Ammon's horn (tissue), 1 donor: ENCODE measurements at places on chromosomes 6 and 20.
A peak's percentile ranks its signal among the peaks of the same experiment; 100 is the strongest.

- peak; percentile 21 for DNase-seq
Measured at GRCh38 chr20:38350879-38351775, 4.8 kb downstream of the LBP start.

- no peak for DNase-seq
Measured at GRCh38 chr20:47139934-47140535, 216.5 kb downstream of the ZMYND8 start.

- DNase-seq: peak; percentile 18
Measured at GRCh38 chr6:21915707-21916260, 322.2 kb downstream of the SOX4 start.

DNA sequence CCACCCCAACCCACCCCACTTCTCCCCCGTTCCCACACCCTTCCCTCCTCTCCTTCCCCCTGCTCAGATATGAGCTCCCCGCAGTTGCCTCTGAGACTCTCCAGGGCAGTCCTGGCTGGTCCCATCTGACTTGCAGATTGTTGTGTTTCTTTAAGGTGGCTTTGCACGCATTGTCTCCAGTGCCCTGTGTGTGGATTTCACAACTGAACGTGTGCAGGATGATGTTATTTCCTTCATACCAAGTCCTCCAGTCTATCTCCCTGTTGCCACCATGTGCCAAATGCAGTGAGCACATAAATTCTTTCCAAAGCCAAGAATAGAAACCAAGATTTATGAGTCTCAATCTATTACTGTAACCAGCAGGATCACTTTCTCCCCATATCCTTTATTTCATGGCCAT lies 79.1 kb downstream of the TMEM242 start:
- DNase-seq: no peak

GRCh38 chr6:160417550-160417949 lies 69.4 kb downstream of the SLC22A3 start:
- DNase-seq: no peak

DNA sequence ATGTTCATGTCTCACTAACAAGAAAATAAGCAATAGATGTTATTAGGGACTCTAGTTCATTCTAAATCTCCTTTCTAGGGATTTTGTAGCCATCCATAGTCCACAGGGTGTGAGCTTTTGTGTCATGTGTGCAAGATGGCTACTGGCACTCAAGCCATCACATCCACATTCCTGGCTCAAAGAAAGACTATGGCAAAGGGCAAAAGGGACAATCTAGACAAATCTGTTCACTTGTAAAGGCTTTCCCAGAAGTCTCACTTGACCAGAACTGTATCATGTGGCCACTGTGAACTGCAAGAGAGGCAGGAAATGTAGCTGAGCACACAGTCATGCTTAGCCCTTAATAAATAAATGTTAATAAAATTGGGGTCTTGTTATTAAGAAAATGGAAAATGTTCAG lies 212.6 kb upstream of the EXOC2 start:
- DNase-seq: no peak
